Gastrocnemius medialis (tissue), 4 donors: ENCODE measurements at places on chromosomes 1 and 21.

DNA sequence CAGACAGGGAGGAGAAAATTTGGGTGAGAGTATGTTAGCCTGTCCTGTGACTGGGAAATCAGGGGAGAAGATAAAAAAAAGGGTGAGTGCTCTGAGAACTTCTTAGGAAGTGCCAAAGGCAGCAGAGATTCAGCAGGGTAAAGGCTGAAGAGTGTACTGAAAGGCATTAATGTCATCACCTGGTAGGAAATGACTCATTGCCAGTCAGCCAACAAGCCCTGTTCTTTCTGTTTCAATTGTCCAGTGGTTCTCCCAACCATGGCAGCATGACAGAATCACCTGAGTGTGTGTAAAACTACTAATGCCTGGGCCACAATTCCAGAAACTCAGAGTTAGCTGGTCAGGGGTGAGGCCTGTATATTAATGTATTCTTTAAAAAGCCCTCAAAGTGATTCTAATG lies 83.5 kb downstream of the INTS7 start:
- no peak overlapping the region for H3K4me3 ChIP-seq
- no peaks in the 10 kb centered on the region for H3K36me3 ChIP-seq
- H3K27me3 ChIP-seq: no peaks in the 10 kb centered on the region

- no peaks in the 10 kb centered on the region for H3K36me3 ChIP-seq
- H3K27ac ChIP-seq: no peak overlapping the region
- H3K4me1 ChIP-seq: no peaks in the 10 kb centered on the region
- no peaks in the 10 kb centered on the region for H3K27me3 ChIP-seq
These were observed 192.2 kb upstream of the TNR start for GRCh38 chr1:175935566-175936115.

- H3K27ac ChIP-seq: peak overlapping the region; percentile 86
- H3K4me3 ChIP-seq: peak overlapping the region; percentile 53
- H3K4me1 ChIP-seq: peaks cover 35% of the 10 kb centered on the region
These were observed 8.0 kb upstream of the TNFRSF14 start for GRCh38 chr1:2548068-2548589.

GRCh38 chr1:206753141-206753540 lies 17.4 kb upstream of the IL19 start:
- no peaks in the 10 kb centered on the region for H3K36me3 ChIP-seq
- no peak overlapping the region for H3K4me3 ChIP-seq
- H3K27me3 ChIP-seq: no peaks in the 10 kb centered on the region
- H3K27ac ChIP-seq: no peak overlapping the region

- H3K27ac ChIP-seq: no peak overlapping the region
- H3K4me3 ChIP-seq: no peak overlapping the region
These were observed 11.8 kb downstream of the PLA2G2F start for GRCh38 chr1:20150969-20151368.

- no peak overlapping the region for H3K4me3 ChIP-seq
- DNase-seq: no peak
- H3K36me3 ChIP-seq: peaks cover 13% of the 10 kb centered on the region
- no peaks in the 10 kb centered on the region for H3K27me3 ChIP-seq
- no peak overlapping the region for H3K27ac ChIP-seq
These were observed 1.5 kb upstream of the RAB13 start for GRCh38 chr1:153987621-153988020.

GRCh38 chr1:212457740-212458338 lies 25.1 kb downstream of the NENF start:
- H3K27ac ChIP-seq: no peak overlapping the region
- H3K4me1 ChIP-seq: peaks cover 12% of the 10 kb centered on the region
- no peak overlapping the region for H3K4me3 ChIP-seq
- no peaks in the 10 kb centered on the region for H3K27me3 ChIP-seq
- DNase-seq: no peak
- H3K36me3 ChIP-seq: no peaks in the 10 kb centered on the region

- H3K27ac ChIP-seq: no peak overlapping the region
- no peaks in the 10 kb centered on the region for H3K27me3 ChIP-seq
- H3K36me3 ChIP-seq: peaks cover 7% of the 10 kb centered on the region
- peaks cover 88% of the 10 kb centered on the region for H3K4me1 ChIP-seq
- no peak overlapping the region for H3K4me3 ChIP-seq
- no peak for DNase-seq
These were observed 22.0 kb downstream of the KIAA0319L start for GRCh38 chr1:35535243-35535642.

DNA sequence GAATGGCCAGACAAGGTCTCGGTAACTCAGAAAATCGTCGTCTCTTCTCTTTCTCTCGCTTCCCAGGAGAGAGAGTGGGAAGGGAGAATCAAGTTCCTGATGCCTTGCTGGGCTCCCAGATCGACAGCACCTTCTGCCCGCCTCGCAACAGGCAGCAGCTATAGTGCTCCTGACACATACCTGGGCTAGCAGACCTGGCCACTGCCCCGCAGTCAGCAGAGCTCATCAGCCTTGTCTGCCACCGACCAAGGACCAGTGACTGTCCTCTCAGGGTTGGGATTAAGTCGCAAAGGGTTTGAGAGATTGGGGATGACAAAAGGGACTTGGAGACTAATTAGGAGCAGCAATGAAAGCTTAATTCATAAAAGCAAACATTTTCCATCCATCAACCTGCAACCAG lies 4.1 kb downstream of the RUNX3 start:
- no peak overlapping the region for H3K27ac ChIP-seq
- peaks cover 7% of the 10 kb centered on the region for H3K4me1 ChIP-seq
- no peaks in the 10 kb centered on the region for H3K36me3 ChIP-seq
- no peak for DNase-seq

DNA sequence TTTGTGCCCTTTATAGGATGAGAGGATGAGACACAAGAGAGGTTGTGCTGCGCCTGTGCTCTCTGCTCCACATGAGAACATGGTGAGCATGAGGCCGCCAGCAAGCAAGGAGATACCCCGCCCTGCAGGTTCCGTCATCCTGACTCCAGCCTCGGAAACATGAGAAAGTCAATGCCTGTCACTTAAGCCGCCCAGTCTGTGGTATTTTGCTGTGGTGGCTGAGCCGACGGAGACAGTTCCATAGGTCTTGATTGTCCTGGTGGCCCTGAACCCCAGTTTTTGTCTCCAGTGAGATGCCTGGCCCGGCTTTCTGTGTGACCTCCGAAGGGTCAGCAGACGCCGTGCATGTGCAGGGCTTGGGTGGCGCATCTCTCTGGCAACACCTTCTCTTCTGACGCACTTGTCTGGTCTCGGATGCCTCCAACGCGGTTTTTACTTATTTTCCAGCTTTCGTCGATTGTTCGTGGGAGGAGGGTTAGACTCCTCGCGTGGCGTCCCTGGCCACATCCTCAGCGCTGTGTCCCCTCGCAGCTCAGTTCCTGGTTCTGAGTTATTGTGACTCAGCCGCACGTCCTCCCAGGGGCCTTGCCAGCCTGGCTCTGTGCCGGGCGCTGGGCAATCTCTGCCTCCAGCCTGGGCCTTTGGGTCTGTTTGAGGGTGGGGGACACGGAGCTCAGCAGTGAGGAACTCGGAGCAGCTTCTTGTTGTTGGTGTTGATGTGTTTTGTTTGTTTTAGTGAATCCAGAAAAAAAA lies 70.0 kb downstream of the FAAP20 start:
- H3K4me3 ChIP-seq: no peak overlapping the region
- peaks cover 18% of the 10 kb centered on the region for H3K27me3 ChIP-seq
- DNase-seq: no peak
- H3K27ac ChIP-seq: no peak overlapping the region

DNA sequence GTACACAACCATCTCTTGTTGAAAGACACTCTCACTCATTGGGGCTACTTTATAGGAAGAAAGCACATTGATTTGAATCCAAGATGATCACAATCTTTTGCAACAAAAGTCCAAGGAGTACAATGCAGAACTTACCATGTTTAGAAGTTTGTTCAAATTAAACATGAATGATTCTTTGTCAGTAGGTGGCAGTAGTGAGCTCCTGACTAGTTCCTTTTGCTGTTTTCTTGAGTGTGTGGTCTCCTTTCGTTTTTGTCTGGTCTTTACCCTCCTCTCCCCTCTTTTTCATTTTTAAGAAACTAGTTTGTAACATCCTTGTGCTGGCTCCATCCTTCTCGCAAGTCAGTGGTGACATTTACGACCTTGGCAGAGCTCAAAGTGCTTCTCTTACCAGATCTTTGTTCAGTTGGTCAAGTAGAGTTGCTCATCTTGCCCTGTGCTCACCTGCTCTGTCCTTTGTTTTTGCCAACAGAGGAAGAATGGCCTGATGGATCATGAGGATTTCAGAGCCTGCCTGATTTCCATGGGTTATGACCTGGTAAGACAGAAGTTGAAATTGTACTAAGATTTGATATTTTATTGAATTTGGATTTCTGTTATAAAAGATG lies 35.7 kb upstream of the MTR start:
- peaks cover 79% of the 10 kb centered on the region for H3K36me3 ChIP-seq
- no peak overlapping the region for H3K27ac ChIP-seq
- H3K4me1 ChIP-seq: no peaks in the 10 kb centered on the region
- H3K4me3 ChIP-seq: no peak overlapping the region
- no peak for DNase-seq

DNA sequence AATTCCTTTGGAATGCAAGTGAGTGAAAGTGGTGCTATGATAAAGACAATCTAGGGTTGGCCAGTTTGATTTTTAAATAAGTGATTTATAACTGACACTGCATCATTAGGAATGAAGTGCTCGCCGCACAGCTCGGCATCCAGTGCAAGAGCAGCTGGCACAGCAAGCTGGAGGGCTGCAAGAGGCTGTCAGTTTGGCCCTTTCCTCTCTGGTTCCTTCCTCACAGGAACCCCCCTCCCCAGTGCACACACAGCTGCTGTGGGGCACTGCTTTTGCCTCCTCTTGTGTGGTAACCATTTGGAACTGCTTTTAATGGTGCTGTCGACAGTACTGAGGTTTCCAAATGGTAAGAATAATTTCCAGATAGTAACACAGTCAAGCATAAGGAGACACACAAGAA lies 10.4 kb upstream of the BCAR3 start:
- no peaks in the 10 kb centered on the region for H3K4me1 ChIP-seq
- no peak for DNase-seq
- H3K27ac ChIP-seq: no peak overlapping the region
- H3K27me3 ChIP-seq: no peaks in the 10 kb centered on the region
- no peak overlapping the region for H3K4me3 ChIP-seq
- H3K36me3 ChIP-seq: no peaks in the 10 kb centered on the region
